ENCODE measurements at places on chromosomes 7 and 10. TPM values are rescaled to one million over a fixed set of nuclear protein-coding genes. Genes with fewer than 3 reads are reported as not detected.

Gene PRPS1L1
- not detected for total RNA-seq

Gene ZCCHC24
- total RNA-seq, result 24.3 TPM

Gene SLC26A4
- total RNA-seq, result 0.12 TPM

Gene CAPZA2
- 101 TPM for total RNA-seq

Gene FEZF1
- not detected for total RNA-seq

Gene BHLHA15
- not detected for total RNA-seq

Gene TAF3
- total RNA-seq, result 11.8 TPM

Gene BAG3
- total RNA-seq, result 23.3 TPM

Gene TFR2
- total RNA-seq, result 1.7 TPM

Gene SH2D4B
- total RNA-seq, result 0.09 TPM

DNA sequence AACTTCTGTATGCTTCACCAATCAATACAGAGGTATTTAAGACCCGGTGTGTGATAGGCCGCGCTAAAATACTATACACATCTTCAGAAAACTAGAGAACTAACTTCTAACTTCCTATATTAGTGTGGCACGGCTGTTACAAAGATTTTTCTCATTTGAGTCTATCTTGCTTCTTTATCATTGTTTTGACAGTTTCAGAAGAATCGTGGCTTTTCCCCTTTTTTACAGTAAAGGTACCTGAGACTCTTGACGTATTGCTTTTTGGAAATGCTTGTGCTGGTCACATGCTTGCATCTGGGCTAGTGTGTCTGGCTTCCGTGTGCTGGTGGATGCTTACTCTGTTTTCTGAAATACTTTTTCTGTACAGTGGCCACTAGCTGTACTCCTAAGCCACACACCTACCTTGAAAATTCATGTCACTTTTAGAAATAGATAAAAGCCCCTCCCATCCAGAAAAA lies 12.7 kb downstream of the IKZF1 start:
- H3K4me3 ChIP-seq, result no peak overlapping the region
- H3K27me3 ChIP-seq, result peaks cover 6% of the 10 kb centered on the region
- no peaks in the 10 kb centered on the region for H3K36me3 ChIP-seq
- DNase-seq, result no peak
- peaks cover 60% of the 10 kb centered on the region for H3K4me1 ChIP-seq

GRCh38 chr10:80492848-80493521 lies 38.9 kb downstream of the TSPAN14 start:
- no peaks in the 10 kb centered on the region for H3K27me3 ChIP-seq
- H3K4me3 ChIP-seq, result no peak overlapping the region
- H3K36me3 ChIP-seq, result peaks cover 46% of the 10 kb centered on the region
- peaks cover 48% of the 10 kb centered on the region for H3K4me1 ChIP-seq
- peak overlapping the region; percentile 1 for H3K27ac ChIP-seq

DNA sequence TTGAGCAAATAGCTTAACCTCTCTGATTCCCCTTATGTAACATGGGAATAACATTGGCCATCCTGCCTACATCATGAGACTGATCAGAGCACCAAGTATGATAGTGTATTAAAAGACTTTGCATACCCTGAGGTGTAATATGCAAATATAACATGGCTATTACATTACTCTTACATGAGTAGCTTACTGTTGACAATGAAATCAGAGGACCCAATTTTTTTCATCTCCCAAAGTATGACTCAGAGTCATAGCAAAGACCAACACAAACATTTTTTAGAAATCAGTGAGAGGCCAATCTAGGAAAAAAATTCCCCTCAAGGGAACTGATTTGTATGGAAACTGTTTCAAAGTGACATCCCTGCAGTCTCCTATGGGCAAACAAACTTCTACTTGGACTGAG lies 47.0 kb upstream of the TMEM140 start:
- no peak for DNase-seq
- no peak overlapping the region for H3K4me3 ChIP-seq
- H3K27me3 ChIP-seq, result no peaks in the 10 kb centered on the region
- H3K27ac ChIP-seq, result no peak overlapping the region
- no peaks in the 10 kb centered on the region for H3K36me3 ChIP-seq

GRCh38 chr7:12323415-12323814 lies 80.2 kb downstream of the VWDE start:
- H3K27ac ChIP-seq, result no peak overlapping the region
- no peak overlapping the region for H3K4me3 ChIP-seq

DNA sequence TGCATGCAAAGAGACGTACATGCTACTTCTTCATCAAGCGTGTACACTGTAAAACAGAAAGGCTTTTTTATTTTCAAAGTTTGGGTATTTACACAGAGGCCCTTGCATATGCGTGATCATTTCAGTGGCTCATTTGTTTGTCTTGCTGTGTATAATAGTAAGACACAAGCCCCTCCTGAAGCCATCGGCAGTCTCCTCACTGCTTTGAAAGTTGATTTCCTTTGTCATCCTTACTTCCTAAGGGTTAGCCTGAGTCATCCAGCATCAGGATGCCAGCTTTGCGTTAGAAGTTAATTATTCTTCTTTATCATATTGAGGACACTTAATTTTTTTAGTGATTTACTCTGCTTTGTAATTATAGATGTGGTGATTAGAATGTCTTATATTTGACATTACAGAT lies 72.5 kb upstream of the CTBP2 start:
- no peak overlapping the region for H3K27ac ChIP-seq
- H3K27me3 ChIP-seq, result no peaks in the 10 kb centered on the region
- DNase-seq, result no peak

GRCh38 chr10:65501259-65501658 lies 1424.6 kb upstream of the LRRTM3 start:
- H3K27me3 ChIP-seq, result no peaks in the 10 kb centered on the region
- no peak overlapping the region for H3K4me3 ChIP-seq
- no peak for DNase-seq
- no peaks in the 10 kb centered on the region for H3K36me3 ChIP-seq

- no peak overlapping the region for H3K27ac ChIP-seq
- H3K4me1 ChIP-seq, result no peaks in the 10 kb centered on the region
- DNase-seq, result no peak
- no peak overlapping the region for H3K4me3 ChIP-seq
- no peaks in the 10 kb centered on the region for H3K27me3 ChIP-seq
- no peaks in the 10 kb centered on the region for H3K36me3 ChIP-seq
Measured at GRCh38 chr10:67723601-67724000, 27.6 kb upstream of the CTNNA3 start.

DNA sequence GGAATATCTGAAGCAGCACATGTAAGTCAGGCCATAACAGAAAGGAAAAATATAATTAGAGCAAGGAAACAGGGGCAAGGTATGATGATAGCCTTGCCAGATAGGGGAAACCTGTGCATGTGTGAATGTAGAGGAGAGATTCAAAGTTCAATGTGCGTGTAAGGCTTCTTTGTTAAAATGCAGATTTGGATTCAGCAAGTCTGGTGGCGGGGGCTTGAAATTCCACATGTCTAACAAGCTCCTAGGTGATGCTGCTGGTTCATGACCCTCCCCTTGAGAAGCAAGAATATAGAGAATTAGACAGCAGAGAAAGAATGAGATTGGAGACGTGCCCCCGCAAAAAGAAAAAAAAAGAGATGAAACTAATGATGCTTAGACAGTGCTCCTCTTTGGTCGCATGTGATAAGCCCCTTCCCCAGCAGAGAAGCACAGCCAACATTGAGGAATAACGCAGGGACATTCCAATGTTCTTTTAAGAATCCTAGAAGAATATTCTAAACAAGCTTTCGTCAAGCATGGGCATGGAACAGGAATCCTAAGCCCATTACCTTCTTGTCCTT lies 21.1 kb upstream of the MACC1 start:
- peak overlapping the region; percentile 10 for H3K4me3 ChIP-seq
- no peak for DNase-seq
- no peaks in the 10 kb centered on the region for H3K27me3 ChIP-seq
- H3K36me3 ChIP-seq, result peaks cover 3% of the 10 kb centered on the region

- no peak for DNase-seq
- no peak overlapping the region for H3K27ac ChIP-seq
- H3K36me3 ChIP-seq, result peaks cover 5% of the 10 kb centered on the region
- peaks cover 33% of the 10 kb centered on the region for H3K27me3 ChIP-seq
- no peak overlapping the region for H3K4me3 ChIP-seq
- H3K4me1 ChIP-seq, result no peaks in the 10 kb centered on the region
Measured at GRCh38 chr7:130853503-130854279, 119.7 kb upstream of the KLF14 start.
